ENCODE measurements at places on chromosomes 4 and X.
A peak's percentile ranks its signal among the peaks of the same experiment; 100 is the strongest.

- no peak for DNase-seq
These were observed 18.2 kb downstream of the MRFAP1 start for GRCh38 chr4:6658597-6659075.

- no peak for DNase-seq
These were observed 84.9 kb upstream of the TBL1X start for GRCh38 chrX:9379697-9380551.

DNA sequence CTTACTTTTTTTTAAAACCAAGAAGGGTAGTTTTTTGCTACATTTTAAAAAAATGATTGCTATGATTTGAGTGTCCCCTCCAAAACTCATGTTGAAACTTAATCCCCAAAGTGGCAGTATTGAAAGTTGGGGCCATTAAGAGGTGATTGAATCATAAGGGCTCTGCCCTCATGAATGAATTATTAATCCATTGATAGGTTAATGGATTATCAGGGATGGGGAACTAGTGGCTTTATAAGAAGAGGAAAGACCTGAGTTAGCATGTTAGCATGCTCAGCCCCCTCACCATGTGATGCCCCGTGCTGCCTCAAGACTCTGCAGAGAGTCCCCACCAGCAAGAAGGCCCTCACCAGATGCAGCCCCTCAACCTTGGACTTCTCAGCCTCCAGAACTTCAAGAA, 31.0 kb downstream of the SMIM43 start:
- DNase-seq = no peak

GRCh38 chr4:144360146-144360793, 219.8 kb upstream of the GYPA start:
- no peak for DNase-seq

DNA sequence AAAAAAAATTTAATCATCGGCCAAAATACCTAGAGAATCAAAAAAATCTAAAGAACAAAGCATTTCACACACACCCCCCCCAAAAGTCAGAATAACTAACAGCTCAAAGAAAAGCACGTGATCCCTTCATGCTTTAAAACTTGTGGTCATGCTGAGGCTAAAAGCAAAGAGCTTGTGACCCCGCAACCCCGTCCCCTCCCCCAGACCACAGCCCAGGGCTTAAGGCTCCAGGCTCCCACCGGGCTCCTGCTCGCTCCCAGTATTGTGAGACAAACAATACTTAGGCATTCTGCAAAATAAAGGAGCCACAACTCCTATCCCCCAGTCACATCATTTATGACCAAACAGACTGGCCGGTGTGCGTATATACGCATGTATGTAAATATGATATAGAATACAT, 62.1 kb upstream of the CCDC160 start:
- DNase-seq = no peak

GRCh38 chrX:46531442-46531841, 13.8 kb downstream of the ZNF674 start:
- DNase-seq = no peak

- no peak for DNase-seq
These were observed 177.9 kb downstream of the AFAP1 start for GRCh38 chr4:7761720-7762119.

GRCh38 chr4:7818399-7818911, 121.2 kb downstream of the AFAP1 start:
- DNase-seq = no peak

GRCh38 chr4:187665086-187665485, 330.5 kb upstream of the ZFP42 start:
- DNase-seq = no peak

DNA sequence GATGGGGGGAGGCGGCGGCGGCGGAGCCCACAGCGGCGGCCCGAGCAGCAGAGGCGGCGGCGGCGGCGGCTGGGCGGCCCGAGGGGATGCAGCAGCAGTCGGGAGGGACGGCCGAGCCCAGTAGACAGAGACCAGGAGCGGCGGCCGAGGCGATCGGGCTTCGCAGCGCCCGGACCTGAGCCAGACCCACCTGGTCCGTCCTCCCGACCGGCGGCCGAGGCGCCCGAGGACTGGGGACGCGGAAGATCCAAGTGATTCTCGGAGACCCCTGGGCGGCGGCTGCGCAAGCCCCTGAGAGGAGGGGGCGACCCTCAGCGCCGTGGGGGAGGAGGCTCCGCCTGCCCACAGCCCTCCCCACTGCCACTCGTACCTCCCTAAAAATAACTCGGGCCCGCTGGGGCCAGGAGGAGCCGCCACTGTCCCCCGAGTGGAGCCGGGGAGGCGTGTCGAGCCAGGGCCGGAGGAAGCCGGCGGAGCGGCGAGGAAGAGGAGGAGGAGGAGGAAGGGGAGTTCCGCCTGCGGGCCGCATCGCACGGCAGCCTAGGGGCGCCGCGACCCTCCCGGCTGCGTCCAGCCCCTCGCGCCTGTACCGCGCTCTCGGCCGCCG, 608 bp downstream of the RAPGEF2 start:
- DNase-seq = peak; percentile 66

DNA sequence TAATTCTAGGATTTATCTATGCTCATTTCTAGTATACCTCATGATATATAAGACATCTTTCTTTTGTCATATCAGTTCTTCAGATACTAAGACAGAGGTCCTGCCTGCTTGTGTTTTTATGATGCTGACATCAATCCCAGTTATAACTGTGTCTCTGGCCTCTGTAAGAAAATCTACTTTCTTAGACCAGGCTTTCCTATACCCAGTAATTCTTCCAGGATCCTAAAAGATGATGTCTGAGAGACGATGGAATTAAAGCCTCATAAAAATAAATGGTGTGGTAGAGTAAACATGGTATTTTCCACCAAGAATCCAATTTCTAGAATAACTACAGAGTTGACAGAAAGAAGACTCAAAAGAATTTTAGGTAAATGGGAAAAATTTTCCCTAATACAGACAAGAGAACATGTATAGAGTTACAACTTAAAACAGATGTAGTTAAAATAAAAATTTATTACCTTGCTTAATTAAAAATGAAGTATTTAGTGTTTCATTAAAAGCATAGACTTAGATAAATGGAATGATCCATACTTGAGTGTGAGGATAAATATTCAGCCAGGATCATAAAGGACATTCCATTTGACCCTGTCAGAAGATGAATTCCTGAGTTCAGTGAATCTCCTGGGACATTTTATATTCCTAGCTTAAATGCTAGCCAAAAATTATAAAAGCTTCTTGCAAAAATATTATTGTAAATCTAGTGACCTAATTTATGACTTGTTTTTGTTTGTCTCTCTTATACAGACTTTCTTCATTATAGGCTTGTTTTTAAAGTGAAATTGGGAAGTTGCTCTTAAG, 137.4 kb downstream of the PDLIM5 start:
- no peak for DNase-seq

- no peak for DNase-seq
These were observed 1.4 kb upstream of the SERPINA7 start for GRCh38 chrX:106039920-106040319.

DNA sequence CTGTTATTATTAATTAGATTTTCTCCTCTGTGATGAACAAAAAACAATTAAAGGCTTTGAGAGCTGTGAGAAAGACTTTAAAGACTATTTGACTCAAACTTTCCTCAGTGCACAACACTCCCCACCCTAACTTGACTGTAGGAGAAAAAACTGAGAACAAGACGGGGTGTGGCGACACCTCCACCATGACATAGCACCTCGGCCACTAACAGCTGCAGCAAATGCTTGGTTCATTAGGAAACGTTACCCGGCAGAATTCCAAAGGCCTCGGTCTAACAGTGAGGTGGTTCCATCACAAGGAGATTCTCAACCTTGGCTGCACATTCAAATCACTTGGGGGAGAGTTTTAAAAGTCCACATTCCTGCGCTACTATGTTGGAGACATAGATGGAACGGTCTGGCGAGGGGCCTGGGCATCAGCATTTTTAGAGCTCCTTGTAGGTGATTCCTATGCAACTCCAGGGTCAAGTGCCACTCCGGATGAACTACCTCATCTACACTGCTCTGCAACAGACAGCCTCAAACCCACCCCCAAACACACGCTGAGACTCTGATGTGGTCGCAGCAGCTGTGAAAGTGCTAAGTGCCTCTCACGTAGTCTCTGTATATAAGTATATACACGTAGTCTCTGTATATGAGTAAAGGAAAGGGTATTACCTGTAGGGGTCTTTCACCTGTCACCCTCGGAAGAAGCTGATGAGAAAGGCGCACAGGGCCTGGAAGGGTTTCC, 1.0 kb downstream of the FGFBP2 start:
- no peak for DNase-seq

- no peak for DNase-seq
These were observed 76.7 kb downstream of the LRBA start for GRCh38 chr4:150938417-150938816.

- no peak for DNase-seq
These were observed 121.5 kb downstream of the MBNL3 start for GRCh38 chrX:132367314-132367713.

DNA sequence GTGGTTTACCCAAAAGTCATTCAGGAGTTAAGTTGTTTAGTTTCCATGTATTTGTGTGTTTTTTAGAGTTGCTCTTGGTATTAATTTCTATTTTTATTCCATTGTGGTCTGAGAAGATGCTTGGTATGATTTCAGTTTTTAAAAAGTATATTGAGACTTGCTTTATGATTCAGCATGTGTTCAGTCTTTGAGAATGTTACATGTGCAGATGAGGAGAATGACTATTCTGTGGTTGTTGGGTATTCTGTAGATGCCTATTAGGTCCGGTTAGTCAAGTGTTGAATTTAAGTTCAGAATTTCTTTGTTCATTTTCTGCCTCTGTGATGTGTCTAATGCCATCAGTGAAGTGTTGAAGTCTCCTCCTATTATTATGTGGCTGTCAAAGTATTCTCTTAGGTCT, 249.4 kb downstream of the ARHGAP10 start:
- no peak for DNase-seq

- no peak for DNase-seq
These were observed 28.0 kb upstream of the MXD4 start for GRCh38 chr4:2289955-2290333.

DNA sequence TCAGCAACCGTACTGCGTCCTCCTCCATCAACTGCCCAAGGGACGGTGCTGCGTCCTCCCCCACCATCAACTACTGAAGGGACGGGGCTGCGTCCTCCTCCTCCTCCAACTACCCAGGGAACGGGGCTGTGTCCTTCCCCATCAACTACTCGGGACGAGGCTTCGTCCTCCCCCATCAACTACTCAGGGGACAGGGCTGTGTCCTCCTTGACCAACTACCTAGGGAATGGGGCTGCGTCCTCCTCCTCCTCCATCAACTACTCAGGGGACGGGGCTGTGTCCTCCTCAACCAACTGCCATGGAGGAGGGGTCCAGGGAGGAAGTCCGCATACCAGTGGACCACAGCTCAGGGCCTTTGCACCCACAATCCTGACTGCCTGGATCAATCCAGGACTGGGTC, 24.4 kb downstream of the PPP2R3B start:
- no peak for DNase-seq

- no peak for DNase-seq
These were observed 14.7 kb upstream of the SH3KBP1 start for GRCh38 chrX:19902110-19902509.

DNA sequence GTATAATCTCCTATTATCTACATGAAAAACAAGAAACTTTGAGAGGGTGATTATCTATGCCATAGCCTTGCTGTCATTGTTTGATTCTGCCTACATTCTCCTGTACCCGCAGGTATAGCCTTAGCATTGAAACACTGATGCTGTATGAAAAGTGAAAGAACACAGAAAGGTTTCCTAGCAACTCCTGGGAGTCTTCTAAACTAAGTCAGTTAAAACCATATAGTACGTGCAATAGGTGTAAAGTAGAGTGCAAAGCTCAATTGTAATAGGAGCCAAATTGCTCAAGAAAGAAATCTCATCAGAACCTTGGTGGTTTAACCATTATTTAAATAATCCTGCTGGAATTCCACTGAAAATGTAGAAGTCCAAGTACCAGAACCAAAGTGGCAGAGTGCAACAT, 489.7 kb downstream of the PCDH10 start:
- no peak for DNase-seq

GRCh38 chr4:8171984-8172924, 13.6 kb upstream of the ABLIM2 start:
- no peak for DNase-seq

GRCh38 chr4:67198727-67199126, 346.6 kb downstream of the CENPC start:
- DNase-seq = peak; percentile 1

DNA sequence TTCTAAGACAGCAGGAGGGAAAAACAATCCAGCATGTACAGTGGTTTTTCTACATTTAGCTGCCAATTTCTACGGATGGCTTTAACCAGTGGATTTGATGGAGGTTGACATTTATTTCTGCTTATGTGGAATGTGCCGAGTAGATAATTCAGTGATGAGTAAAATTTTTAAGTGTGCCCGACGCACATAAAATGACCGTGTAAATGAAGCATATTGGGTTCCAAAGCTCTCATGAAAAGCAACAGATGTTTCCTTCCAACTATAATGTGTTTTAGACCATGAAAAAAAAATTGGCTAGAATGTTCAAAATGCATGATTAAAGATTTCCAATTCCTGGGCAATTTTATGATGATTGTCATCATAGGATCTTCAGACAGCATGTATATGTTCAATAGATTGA, 14.1 kb downstream of the INPP4B start:
- DNase-seq = no peak

- no peak for DNase-seq
These were observed 4.2 kb downstream of the PAK3 start for GRCh38 chrX:111100191-111100590.

GRCh38 chr4:59671037-59671436, 1529.1 kb upstream of the ADGRL3 start:
- DNase-seq = no peak

DNA sequence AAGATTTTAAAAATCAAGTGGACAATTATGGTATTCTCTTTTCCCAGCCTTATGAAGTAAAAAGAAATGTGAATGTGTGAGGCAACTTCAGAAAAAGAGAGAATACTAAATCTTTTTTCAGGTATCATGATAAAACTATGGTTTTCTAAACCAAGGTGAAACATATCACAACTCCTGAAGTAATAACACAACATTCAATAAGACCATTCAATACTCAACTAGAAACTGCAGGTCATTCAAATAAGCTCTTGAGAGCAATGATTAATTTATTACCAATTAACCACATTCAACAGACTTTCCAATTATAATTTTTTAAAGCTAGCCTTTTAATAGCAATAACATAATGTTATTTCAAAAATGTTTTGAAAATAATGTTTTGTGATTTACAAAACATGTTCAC, 35.8 kb downstream of the SLC10A7 start:
- DNase-seq = no peak

GRCh38 chr4:32661229-32661628, 1941.1 kb downstream of the PCDH7 start:
- no peak for DNase-seq

DNA sequence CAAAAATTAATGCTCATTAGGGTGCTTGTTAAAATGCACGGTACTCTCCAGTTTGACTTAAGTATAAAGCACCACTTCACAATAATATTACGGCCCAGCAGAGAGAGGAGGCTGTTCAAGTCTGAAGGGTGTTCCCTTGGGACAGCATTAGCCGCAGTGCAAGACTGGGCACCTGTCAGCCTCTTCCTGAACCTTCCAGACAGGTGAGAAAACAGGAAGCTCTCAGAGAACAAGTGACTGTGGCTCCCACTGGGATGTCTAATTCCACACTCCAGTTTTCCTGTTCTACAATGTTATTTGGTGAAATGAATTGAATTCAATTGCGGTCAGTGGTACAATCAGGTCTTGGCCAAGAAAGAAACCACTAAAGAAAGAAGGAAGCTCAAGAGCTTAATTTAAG, 414.4 kb downstream of the SMARCA1 start:
- peak; percentile 7 for DNase-seq

GRCh38 chrX:140477987-140478386, 26.9 kb downstream of the SOX3 start:
- no peak for DNase-seq
